ENCODE measurements at places on chromosomes 2 and 18.

- DNase-seq, result no peak
Observed at GRCh38 chr18:70037431-70038061, 89.9 kb upstream of the CD226 start.

GRCh38 chr2:211367293-211367692 is 810.9 kb downstream of the CPS1 start:
- DNase-seq, result no peak

- DNase-seq, result no peak
Observed at GRCh38 chr2:37857575-37858399, 67.3 kb upstream of the RMDN2 start.

DNA sequence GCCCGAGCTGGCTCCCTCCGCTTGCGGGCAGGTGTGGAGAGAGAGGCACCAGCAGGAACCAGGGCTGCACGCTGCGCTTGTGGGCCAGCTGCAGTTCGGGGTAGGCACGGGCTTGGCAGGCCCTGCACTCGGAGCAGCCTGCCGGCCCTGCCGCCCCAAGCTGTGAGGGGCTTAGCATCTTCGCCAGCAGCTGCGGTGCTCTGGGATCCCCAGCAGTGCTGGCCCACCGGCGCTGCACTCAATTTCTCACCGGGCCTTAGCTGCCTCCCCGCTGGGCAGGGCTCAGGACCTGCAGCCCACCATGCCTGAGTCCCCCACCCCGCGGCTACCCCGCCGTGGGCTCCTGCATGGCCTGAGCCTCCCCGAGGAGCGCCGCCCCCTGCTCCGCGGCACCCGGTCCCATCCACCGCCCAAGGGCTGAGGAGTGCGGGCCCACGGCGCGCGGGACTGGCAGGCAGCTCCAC is 434.4 kb upstream of the RGPD4 start:
- DNase-seq, result no peak

DNA sequence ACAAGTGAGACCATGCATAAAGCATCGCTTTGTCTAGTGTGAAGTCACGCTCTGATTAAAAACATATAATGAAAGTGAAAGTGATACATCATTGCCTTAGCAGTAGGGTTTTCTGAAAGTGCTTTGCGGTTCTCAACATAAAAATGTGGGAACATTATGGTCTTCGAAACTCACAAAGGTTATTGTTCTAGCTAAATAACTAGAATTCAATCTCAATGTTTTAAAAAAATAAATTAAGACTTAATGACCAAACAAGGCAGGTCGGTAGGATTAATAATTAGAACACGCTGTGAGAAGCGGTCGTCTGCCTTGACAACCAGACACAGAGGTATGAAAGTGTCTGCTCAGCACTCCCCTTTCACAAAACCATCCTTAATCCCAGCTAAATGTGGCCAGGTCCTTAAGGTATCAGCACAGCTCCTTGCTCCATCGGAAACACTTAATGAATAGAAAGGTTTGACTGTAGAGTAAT is 42.2 kb downstream of the KLHL14 start:
- no peak for DNase-seq

- no peak for DNase-seq
Observed at GRCh38 chr2:143679617-143680016, 550.4 kb downstream of the ARHGAP15 start.

DNA sequence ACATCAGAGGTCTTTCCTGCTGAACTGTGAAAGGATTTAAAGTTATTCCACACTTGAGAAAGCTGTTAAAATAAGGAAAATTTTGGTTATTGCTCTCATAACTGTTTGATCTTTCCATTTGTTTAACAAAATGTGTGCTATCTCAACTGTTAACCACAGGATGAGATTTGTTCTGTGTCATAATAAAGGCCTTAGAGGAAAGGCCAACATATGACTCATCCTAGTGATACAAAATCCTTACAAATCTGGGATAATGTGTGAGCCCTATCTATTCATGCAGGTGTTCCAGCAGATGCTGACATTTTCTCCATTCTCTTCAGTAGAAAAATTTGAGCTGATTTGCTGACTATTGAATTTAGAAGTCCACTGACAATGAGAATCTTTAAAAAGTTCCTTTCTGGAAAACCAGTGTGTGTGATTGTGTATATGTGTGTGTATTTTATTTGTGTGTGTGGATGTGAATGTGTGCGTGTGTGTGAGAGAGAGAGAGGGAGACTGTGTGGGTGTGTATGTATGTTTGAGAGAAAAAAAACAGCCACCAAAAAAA is 1111.9 kb upstream of the GYPC start:
- no peak for DNase-seq

- no peak for DNase-seq
Observed at GRCh38 chr18:48861181-48861708, 89.5 kb downstream of the SMAD7 start.

GRCh38 chr18:72840109-72840508 is 27.7 kb downstream of the NETO1 start:
- DNase-seq, result no peak

DNA sequence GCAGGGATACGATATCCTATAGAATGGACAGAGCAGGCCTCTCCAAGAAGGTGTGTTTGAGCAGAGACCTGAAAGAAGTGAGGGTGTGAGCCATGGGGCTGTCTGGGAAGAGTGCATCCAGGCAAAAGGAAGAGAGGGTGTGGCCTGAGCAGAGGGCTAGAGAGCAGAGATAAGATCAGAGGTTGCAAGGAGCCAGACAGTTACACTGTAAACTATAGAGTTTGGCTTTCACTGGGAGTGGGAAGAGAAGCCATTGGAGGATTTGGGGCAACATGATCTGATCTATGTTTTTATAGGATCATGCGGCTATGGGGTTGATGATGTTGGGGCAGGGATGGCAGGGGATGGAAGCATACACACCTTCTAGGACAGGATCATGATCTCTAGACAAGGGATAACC is 124.1 kb upstream of the MAP3K20 start:
- no peak for DNase-seq

DNA sequence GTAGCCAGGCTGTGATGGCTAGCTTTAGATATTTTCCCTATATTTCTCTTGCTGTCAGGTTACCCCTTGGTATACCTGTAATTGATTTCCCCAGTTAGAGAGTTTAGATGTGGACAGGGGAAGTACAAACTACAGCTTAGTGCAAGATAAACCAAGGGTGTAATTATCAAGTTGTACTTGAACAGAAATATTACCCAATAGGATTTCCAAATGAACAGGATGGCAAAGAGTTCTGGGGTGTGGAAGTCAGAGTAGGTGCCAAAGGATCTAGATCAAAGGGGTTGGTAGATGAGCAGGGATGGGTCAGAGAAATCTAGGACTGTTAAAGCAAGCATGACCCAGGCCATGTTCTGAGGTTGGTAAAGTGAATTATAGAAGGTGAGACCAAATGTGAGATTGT is 585.2 kb downstream of the CCDC85A start:
- DNase-seq, result no peak

DNA sequence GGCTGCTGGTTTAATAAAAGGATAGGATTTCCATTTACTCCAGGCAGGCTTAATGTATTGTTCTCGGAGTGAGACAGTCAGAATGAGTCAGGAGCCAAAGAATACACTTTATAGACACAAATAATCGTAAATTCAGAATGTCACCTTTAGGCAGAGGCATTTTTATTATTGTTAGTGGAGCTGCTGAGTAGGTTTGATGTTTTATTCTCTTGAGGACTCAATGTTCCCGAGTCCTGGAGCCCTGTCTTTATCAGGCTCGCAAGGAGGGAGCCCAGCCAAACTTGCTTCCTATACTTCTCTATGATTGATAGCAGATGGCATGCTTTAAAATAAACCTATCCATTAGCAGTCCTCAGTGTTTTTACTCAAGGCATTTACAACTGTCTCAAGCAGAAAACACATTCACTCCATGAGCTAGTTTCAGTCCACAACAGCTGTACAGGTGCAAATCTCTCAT is 492.3 kb upstream of the ZEB2 start:
- DNase-seq, result no peak

GRCh38 chr2:200616193-200616592 is 30.4 kb downstream of the AOX1 start:
- DNase-seq, result no peak

GRCh38 chr2:111950236-111950635 is 51.8 kb downstream of the MERTK start:
- DNase-seq, result no peak

DNA sequence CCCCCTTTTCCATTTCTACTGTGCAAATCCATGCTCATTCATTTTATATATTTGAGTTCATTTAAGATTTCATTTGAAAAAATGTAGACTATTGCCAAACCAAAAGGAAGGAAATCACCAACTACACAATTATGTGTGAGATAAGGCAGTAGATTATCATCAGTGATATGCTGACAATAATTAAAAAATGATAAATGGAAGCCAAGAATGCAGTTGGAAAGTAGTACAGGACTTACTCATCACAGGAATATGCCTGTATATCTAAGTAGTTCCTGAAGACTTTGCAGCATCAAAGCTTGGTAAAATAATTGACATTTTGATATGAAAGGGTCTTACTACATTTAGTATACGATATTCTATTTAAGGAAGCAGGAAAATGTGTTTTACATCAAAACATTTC is 166.1 kb upstream of the OTX1 start:
- no peak for DNase-seq

DNA sequence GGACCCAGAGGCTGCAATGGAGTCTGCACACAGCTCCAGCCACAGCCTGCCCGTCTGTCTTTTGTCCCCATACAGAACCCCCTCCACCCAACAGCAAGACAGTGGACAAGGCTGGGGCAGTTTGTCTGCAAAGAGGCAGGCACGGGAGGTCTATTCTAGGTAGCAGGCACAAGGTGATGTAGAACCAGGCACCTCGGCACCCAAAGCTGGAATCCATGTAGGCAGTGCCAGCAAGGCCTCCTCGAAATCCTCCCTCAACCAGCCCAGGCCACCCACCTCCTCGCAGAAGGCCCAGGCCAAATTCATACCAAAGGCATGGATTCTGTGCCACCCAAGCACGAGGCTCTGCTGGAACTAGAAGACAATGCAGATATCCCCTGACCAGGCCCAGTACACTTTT is 179.2 kb downstream of the TNS1 start:
- no peak for DNase-seq

DNA sequence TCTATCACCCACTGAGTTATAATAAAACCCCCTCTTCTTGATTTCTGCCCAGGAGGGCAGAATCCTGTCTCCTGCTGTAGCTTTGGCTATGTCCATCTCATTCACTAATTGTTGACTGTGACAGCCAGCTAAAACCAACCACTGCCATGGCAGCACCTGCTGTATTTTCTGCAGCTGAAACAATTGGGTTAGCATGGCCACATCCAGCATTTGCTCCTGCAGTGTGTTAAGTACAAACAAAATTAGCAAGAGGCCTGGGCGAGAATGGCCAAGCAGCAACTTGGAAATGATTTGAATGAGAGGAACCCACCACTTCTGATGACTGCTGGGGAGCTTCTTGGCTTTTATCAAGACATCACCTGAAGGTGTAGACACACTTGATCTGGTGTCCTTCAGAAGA is 89.4 kb upstream of the LRRTM1 start:
- DNase-seq, result no peak

- no peak for DNase-seq
Observed at GRCh38 chr2:134232868-134233727, 20.8 kb upstream of the MGAT5 start.

GRCh38 chr18:61606759-61607158 is 273.5 kb downstream of the CDH20 start:
- DNase-seq, result no peak

- no peak for DNase-seq
Observed at GRCh38 chr2:5132281-5132680, 559.9 kb upstream of the SOX11 start.

GRCh38 chr2:202765436-202765835 is 106.1 kb downstream of the ICA1L start:
- DNase-seq, result no peak

DNA sequence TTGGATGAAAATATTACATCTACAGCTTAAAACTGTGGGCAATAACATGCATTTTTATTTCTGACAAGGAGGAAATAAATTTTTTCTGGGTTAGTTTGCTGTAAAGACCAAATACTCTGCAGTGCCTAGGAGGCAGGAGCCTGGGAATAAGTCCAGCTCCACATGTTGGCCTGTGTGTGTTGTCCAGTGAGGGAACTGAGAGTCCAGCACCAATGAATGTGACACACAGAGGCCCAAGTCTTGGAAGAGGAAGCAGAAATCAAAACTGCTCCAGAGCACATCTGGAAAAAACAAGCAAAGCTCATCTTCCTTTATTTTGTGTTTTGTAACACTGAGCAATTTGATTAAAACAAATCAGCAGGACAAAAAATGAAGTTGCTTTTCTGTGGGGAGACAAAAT is 63.1 kb upstream of the KLHL14 start:
- no peak for DNase-seq

- DNase-seq, result no peak
Observed at GRCh38 chr2:203748331-203749126, 42.1 kb downstream of the CD28 start.

- DNase-seq, result no peak
Observed at GRCh38 chr18:13455960-13456481, 237.5 kb downstream of the LDLRAD4 start.

DNA sequence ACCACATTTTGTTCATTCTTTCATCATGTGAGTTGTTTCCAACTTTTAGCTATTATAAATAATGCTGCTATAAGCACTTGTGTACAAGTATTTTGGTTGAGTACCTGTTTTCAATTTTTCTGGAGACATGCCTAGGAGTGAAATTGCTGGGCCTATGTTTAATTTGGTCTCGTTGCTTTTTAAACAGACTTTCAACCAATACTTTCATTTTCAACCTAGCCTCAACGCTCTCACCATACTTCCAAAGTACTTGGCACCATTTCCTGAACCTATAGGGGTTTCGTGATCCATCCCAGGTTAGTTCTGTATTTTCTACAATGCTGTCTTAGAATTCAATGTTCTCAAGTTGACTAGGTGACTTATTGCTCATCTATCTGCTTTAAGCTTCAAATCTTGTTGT is 126.1 kb downstream of the SRBD1 start:
- DNase-seq, result no peak

- DNase-seq, result no peak
Observed at GRCh38 chr2:76316691-76317090, 606.0 kb upstream of the GCFC2 start.

DNA sequence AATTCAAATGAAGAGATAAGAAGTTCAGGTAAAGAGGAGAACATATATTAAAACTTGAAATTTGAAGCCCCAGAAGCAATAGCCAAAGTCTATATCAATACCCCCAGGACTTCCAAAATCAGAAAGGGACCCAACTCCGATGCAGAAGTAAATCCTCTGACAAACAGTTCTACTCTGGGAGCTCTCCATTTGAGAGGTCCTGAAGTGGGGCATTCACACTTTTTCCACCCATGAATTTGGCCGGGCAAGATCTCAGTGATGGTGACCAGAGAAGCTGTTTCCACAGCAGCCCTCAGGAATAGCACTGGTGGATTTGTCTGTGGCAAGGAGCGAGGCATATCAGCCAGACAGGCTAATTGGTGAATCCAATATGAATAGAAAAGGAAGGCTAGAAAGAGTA is 313.6 kb upstream of the MC4R start:
- DNase-seq, result no peak

DNA sequence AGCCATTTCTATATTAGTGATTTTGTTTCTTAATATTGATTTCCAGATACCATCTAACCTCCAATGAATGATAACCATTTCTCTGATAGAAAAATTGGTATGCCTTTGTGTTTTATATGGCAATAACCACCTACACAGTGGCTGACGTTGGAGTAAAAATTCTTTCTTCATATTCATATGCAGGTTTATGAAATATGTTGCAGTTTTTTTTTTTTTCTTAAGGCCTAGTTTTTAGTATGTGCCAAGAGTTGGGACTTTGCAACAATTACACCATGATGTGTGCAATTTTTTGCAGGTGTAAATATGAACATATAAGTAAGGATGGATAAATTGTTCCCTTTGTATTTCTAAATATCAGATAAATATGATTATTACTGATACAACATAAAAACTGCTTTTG is 163.2 kb upstream of the MYO3B start:
- no peak for DNase-seq

Data from stimulated activated CD8-positive, alpha-beta memory T cell treated with anti-CD3 and anti-CD28 coated beads, Interleukin-7, amount 100 ng/mL, for 24 hours (primary cell).